ENCODE measurements at places on chromosomes 1 and 21.

DNA sequence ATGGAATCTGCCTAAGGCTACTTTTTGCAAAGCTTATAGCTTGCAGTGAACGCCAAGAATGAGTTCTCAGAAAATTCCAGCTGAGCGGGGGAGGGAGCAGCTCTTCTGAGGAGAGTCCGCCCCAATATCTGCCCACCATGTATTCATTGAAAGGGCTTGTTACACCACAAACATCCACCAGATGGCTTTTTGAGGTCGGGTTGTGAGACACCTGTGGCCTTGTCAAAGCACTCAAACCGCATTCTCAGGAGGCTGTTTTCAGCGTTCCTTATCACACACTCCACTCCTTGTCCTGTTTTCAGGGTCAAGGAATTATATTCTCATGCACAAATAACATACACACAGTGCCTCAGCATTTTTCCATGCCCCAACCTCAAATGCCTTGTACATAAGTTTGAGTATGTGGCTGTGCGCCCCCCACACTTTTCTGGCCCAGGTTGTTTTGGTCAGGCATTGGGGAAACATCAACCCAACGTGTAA is 3.9 kb upstream of the C4BPB start:
- DNase-seq: peak; percentile 37

DNA sequence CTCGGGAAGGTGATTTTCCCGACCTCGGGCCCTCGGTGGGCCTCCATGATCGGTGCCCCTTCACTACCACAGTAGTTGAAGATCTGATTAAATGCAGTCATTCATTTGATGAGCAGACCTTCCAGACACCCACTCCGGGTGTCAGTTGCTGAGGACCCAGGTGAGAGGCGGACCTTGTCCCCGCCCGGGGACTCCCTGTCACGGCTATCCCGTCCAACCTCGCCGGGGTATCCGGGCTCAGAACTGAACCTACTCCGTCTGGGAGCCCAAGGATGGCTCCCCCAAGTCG is 22.6 kb downstream of the RNU1-3 start:
- DNase-seq: no peak

DNA sequence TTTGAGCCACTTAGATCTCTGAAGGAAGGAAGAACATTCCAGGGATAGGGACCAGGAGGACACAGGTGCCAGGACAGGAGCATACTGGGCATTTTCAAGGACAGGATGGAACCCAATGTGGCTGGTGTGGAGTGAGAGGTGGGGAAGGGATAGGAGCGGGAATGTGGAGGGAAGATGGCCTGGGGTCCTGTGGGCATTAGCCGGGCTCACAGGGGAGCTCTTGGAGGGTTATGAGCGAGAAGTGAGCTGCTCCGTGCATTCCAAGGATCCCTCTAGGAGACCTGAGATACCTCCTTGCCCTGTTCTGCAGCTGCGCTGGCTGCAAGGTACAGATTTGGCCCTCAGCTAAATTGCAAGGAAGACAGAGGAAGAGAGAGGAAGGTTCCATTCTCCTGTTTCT is 87.5 kb downstream of the IER5 start:
- DNase-seq: no peak

DNA sequence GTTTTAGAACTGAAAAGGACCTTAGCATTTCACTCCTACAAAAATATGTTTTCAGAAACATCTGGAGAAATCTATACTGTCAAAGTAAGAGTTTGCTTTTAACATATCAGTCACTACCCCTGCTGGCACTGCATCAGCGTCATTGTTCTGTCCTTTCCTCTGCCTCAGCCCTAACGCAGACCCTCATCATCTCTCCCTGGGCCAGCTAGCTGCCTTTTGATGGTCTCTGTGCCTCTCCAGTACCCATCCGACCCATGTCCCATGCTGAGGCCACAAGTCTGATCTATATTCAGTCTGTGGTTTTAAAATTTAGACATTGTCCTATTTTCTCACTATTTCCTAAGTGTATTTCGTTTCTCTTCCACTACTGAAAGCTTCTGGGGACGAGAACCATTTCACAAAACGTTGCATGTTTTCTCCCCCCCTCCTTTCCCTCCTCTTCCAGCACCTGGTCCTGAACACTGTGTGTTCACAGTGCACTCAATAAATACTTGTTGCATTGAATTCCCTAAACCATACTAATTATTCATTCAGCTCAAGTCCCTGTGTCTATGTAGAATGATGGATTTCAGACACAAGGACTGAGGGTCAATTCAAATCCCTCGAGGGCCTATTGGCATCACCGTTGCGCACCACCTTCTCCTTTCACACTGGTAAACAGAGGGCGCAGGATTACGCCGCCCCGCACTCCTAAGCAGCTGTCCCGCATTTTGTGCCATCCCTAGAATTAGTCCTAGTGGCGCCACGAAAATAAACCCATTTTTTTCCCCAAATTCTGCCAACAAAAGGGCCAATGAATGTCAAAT is 53.4 kb downstream of the CD2 start:
- DNase-seq: no peak

DNA sequence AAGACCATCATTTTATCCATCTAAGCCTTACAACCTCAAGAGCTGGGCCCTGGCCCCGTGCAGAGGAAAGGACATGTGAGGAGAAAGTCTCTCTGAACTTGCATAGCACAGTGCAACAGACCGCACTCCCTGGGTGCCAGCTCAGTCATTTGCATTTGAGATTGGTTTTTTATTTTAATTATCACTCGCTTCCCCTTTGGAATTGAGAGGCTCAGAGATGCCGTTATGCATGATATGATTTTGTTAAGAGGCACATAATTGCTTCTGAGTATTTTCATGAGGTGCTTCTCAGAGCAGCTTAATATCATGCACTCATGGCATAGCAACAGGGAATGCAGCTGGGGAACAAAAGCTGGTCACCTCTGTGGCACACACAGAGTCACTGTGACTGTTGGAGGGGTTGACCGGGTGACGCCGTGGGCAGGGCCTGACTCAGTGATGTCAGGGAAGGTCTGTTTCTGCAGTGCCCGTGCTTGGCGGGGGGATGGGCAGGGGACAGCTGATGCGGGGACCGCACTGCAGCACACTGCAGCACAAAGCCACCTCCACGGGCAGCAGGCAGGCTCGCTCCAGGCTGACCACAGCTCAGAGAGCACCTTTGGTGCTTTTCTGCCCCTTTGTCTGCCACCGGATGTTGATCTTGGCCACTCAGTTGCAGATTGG is 43.2 kb upstream of the VAMP3 start:
- no peak for DNase-seq

DNA sequence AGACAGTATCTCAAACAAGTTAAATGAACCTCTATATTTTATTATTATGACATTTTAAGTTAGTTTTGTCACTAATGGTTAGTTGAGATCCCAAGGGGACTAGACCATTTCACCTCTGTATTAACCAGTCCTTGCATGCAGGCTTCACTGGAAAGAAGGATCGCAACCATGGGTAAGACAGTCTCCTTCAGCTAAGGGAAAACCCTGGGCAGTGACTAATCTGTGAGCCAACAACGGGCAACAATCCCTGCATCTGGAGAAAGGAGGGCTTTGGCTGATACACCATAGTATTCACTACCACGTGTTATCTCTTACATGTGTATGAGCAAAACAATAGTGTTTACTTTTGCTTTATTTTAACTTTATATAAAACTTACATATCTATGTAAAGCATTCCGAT is 708.8 kb upstream of the CHRM3 start:
- DNase-seq: no peak

DNA sequence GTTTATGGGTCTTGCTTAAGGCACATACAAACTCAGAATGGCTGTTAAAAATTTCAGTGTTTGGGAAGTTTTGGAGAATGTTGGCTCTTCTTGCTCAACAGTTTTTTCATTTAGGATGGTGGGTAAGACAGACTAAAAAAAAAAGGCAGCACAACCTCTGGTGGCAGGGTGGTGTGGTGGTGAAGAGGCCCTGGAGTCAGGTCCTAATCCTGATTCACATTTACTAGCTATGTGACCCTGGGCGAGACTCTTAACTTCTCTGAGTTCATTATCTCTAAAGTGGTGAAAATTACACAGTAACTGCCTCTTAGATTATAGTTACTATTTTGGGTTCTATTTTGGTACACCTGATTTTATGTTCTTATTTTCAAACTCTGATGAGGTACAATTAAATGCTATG is 11.6 kb downstream of the UAP1 start:
- no peak for DNase-seq

DNA sequence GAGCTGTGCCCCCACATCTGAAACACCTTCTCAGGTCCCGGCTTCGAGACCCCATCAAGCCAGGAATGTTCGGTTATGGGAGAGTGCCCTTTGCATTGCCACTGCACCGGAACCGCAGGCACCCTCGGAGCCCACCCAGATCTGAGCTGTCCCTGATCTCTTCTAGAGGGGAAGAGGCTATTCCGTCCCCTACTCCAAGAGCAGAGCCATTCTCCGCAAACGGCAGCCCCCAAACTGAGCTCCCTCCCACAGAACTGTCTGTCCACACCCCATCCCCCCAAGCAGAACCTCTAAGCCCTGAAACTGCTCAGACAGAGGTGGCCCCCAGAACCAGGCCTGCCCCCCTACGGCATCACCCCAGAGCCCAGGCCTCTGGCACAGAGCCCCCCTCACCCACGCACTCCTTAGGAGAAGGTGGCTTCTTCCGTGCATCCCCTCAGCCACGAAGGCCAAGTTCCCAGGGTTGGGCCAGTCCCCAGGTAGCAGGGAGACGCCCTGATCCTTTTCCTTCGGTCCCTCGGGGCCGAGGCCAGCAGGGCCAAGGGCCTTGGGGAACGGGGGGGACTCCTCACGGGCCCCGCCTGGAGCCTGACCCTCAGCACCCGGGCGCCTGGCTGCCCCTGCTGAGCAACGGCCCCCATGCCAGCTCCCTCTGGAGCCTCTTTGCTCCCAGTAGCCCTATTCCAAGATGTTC is 4.3 kb downstream of the ADAMTSL4 start:
- no peak for DNase-seq
